ENCODE measurements at places on chromosomes 5 and 9. TPM values are rescaled to one million over a fixed set of nuclear protein-coding genes. Genes with fewer than 3 reads are reported as not detected.

GRCh38 chr5:35393901-35394300 lies 163.6 kb upstream of the PRLR start:
- no peak for DNase-seq

Gene COL27A1
- 9.8 TPM for total RNA-seq

Gene SLC2A8
- 15.0 TPM for total RNA-seq

Gene ISL1
- total RNA-seq = not detected

DNA sequence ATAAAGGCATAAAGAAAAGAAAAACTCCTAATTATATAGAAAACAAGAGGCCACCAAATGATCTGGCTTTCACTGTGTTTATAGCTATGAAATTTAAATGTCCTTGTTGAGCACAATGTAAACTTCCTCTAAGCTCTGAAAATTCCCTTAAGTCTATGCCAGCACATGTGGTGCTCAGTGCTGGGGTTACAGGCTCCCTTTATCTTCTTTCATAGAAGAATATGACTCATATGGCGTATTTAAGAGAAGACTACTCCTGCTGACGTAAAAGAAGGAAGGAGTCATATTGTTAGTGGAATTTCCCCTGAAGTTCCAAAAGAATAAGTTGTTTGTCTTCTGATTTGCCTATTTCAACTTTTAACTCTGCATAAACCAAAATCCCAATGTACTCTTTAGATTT lies 30.4 kb downstream of the RNF145 start:
- DNase-seq = no peak

- no peak for DNase-seq
Observed at GRCh38 chr5:149302641-149303040, 31.0 kb downstream of the AFAP1L1 start.

GRCh38 chr5:97088774-97089148 lies 53.6 kb downstream of the LIX1 start:
- DNase-seq = no peak

Gene PCDHGC5
- 2.4 TPM for total RNA-seq

DNA sequence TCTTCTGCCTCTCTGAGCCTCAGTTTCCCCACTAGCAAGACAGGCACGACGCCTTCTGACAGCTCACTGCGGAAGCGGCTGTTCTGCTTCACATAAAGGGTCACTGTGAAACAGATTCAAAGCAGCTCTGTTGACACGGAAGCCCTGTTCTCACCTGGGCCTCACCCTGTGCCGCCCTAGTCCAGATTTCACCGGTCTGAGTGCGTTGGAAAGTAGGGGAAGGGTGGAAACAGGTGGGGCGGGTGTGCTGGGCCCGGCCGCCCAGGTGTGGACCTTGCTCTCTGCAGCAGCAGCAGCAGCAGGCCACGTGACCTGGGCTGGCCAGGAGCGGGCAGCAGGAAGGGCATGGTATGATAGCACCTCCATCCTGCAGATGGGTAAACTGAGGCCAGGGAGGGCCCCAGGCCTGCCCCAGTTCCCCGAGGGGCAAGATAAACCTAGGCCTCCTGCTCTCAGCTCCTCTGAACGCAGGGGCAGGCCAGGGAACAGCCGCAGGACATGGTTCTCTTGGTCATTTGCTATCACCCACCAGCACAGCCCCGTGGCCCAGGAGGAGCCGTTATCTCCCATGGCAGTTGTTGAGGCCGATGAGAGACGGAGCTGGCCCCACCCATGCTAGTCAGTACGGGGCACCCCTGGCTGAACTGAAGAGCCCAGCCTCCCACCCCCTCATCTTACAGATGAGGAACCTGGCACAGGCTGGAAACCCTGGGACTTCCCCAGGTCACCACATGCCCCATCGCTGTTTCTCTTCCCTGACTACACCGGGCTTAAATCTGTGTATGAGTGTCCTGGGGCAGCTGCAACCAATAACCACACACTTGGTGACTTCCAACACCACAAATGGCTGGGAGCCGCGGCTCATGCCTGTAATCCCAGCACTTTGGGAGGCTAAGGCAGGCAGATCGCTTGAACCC lies 12.1 kb downstream of the PTGES2 start:
- DNase-seq = peak; percentile 50

- DNase-seq = no peak
Observed at GRCh38 chr5:137073189-137073588, 425.9 kb downstream of the SPOCK1 start.

- DNase-seq = no peak
Observed at GRCh38 chr9:7027996-7028395, 270.2 kb downstream of the KDM4C start.

Gene BASP1
- 3.2 TPM for total RNA-seq

Gene PDGFRB
- total RNA-seq = 57.2 TPM

Gene DDX4
- total RNA-seq = not detected

- DNase-seq = no peak
Observed at GRCh38 chr9:97487861-97488260, 13.6 kb upstream of the TMOD1 start.

Gene FOXD4L6
- not detected for total RNA-seq

Data from Right ventricle myocardium inferior (tissue), 1 donor.